Suprapubic skin (tissue), 4 donors: ENCODE measurements at places on chromosomes 6 and 20. TPM values are rescaled to one million over a fixed set of nuclear protein-coding genes. Genes with fewer than 3 reads are reported as not detected.

C6orf132 gene
- 117 TPM for total RNA-seq

MYCT1 gene
- total RNA-seq = 2.0 TPM

ZFP57 gene
- total RNA-seq = not detected

ACTL10 gene
- total RNA-seq = 1.3 TPM

GPX5 gene
- total RNA-seq = not detected

RFX6 gene
- total RNA-seq = not detected

CD24 gene
- 186 TPM for total RNA-seq

MEP1A gene
- 0.30 TPM for total RNA-seq

DEF6 gene
- total RNA-seq = 33.9 TPM

DNAH8 gene
- total RNA-seq = 0.08 TPM

FAM50B gene
- total RNA-seq = 12.2 TPM

CPXM1 gene
- total RNA-seq = 5.1 TPM

GRCh38 chr6:43977404-43978111 is 149.7 kb downstream of the MRPL14 start:
- H3K36me3 ChIP-seq = no peaks in the 10 kb centered on the region
- H3K27ac ChIP-seq = no peak overlapping the region
- H3K27me3 ChIP-seq = no peaks in the 10 kb centered on the region
- peaks cover 19% of the 10 kb centered on the region for H3K4me1 ChIP-seq
- no peak overlapping the region for H3K4me3 ChIP-seq

DNA sequence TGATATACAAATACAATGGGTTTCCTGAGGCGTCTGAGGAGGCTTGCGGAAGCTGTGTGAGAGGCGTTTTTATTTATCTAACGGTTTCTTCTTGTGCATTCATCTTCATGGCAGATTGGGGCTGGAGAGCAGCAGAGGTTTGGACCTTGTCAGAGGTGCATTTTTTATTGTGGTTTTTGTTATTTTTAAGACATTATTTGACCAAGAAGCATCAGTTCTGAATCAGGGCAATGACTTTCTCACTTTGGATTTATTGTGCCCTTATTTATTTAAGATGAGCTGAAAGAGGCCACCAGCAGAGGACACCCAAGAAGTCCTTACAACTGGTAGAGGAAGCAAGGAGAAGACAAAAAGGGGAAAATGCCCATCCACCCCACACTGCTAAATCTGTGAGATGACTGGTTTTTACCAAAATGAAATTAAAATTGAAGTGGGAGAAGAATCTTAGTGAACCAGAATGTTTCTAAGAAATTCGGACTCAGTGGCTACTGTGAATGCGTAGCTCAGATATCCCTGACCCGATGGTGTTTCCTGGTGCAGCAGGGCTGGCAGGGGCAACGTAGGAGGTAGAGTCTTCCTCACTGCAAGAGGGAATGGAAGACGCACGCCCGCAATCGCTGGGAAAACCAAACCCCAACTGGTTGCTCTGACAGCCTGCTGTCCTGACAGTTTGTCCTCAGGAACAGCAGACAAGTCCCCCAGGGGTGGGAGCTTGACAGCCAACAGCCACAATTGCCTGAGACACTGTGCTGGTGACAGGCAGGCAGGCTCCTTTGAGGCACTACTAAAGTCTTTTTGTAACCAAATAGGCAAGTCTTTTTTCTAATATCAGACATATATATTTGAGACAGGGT is 14.2 kb downstream of the PRR18 start:
- H3K27me3 ChIP-seq = peaks cover 21% of the 10 kb centered on the region
- H3K27ac ChIP-seq = no peak overlapping the region
- no peak for DNase-seq
- H3K36me3 ChIP-seq = no peaks in the 10 kb centered on the region

GRCh38 chr6:25710287-25710686 is 44.3 kb upstream of the SLC17A4 start:
- H3K4me3 ChIP-seq = no peak overlapping the region
- H3K36me3 ChIP-seq = no peaks in the 10 kb centered on the region
- H3K27me3 ChIP-seq = no peaks in the 10 kb centered on the region
- no peak overlapping the region for H3K27ac ChIP-seq
- H3K4me1 ChIP-seq = no peaks in the 10 kb centered on the region

- no peak for DNase-seq
- peak overlapping the region; percentile 95 for H3K4me3 ChIP-seq
- H3K36me3 ChIP-seq = peaks cover 33% of the 10 kb centered on the region
- H3K27me3 ChIP-seq = no peaks in the 10 kb centered on the region
Observed at GRCh38 chr6:159762681-159763293, 942 bp downstream of the ACAT2 start.

DNA sequence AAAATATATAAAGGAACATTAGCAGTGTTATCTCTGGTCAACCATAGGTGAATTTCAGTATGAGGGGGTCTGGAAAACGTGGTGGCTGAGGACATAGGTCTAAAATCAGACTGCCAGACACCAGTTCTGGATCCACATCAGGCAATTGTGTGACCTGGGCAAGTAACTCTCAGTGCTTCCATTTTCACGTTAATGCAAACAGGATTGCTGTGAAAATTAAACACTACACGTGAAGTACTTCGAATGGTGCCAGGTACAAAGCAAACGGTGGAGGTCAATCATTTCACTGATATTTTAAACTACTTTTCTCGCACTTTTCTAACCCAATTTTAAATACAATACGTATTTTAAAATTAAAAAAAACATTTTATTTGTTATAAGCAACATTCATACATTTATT is 315.7 kb downstream of the TRDN start:
- no peaks in the 10 kb centered on the region for H3K27me3 ChIP-seq
- no peak for DNase-seq
- no peak overlapping the region for H3K4me3 ChIP-seq
- no peaks in the 10 kb centered on the region for H3K36me3 ChIP-seq
- no peaks in the 10 kb centered on the region for H3K4me1 ChIP-seq
- no peak overlapping the region for H3K27ac ChIP-seq

- H3K27me3 ChIP-seq = no peaks in the 10 kb centered on the region
- no peak overlapping the region for H3K4me3 ChIP-seq
- no peaks in the 10 kb centered on the region for H3K36me3 ChIP-seq
- no peaks in the 10 kb centered on the region for H3K4me1 ChIP-seq
- no peak overlapping the region for H3K27ac ChIP-seq
- DNase-seq = no peak
Observed at GRCh38 chr6:156347246-156347645, 429.9 kb upstream of the ARID1B start.

- no peak overlapping the region for H3K4me3 ChIP-seq
- H3K4me1 ChIP-seq = no peaks in the 10 kb centered on the region
- no peaks in the 10 kb centered on the region for H3K27me3 ChIP-seq
- no peak for DNase-seq
- H3K36me3 ChIP-seq = no peaks in the 10 kb centered on the region
- H3K27ac ChIP-seq = no peak overlapping the region
Observed at GRCh38 chr6:68572525-68572924, 62.6 kb upstream of the ADGRB3 start.

DNA sequence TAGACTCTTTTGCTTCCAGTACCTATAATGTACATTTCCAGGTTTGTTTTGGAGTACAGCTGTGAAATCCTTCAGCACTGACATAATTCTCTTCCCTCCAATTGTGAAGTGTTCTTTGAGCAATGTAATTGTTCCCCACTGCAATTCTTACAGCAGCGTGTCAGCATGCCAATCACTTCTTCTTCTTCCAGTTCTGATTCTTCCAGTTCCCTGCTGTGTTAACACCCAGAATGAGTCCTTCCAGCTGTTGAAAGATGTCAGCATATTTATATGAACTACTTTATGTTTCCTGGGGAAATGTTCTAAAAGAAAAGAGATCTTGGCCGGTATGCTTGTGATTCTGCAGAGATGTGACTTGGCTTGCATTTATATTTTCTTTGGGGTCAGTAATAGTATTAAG is 213.9 kb downstream of the UNC5CL start:
- no peak for DNase-seq
- peaks cover 5% of the 10 kb centered on the region for H3K27me3 ChIP-seq
- no peak overlapping the region for H3K4me3 ChIP-seq

DNA sequence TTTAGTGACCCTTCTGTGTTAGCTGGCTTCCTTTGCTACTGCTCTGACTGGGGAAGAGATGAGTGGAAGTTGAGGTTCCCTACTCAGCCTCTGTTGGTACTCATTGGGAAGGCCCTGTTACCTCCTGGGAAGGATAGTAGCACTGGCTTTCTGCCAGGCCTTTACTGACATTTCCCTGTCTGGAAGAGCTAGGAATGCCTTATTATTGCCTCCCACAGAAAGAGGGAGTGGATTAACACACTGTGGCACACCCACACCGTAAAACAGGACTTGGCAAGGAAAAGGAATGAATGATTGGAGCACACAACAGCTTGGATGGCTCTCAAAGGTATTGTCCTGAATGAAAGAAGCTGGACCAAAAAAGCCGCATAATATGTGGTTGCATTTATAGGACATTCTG is 12.2 kb downstream of the ZNF831 start:
- peaks cover 17% of the 10 kb centered on the region for H3K27me3 ChIP-seq
- H3K36me3 ChIP-seq = no peaks in the 10 kb centered on the region
- no peak overlapping the region for H3K27ac ChIP-seq

DNA sequence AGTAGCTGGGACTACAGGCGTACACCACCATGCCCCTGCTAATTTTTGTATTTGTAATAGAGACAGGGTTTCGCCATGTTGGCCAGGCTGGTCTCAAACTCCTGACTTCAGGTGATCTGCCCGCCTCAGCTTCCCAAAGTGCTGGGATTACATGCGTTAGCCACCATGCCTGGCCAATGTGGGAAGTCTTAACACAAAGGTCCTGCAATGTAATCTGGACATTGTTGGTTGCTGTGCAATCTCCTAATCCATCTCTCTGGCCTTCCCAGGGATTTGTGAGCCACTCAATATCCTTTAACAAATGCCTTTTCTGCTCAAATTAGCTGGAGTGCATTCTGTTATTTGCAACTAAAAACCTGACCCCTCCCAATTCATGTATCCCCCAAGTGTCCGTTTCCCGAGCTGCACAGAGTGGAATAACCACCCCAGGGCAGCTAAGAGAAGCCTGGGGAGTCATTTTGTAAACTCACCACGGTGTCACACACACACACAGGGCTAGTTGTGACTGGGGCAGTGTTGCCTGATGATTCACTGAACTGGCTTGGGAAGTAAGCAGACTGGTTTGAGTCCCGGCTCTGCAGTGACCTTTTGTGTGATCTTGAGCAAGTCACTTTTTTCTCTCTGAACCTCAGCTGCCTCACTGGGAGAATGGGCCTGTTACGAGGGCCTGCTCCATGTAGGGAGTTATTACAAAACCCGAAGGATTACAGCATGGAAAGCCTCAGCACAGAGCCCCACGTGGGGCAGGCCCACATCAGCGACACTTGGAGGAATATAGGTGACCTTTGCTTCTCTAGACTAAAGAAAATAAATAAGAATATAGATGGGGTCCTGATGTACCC is 152.3 kb downstream of the ZMYND8 start:
- no peak for DNase-seq
- H3K27ac ChIP-seq = no peak overlapping the region
- no peaks in the 10 kb centered on the region for H3K27me3 ChIP-seq
- H3K4me3 ChIP-seq = no peak overlapping the region
- H3K4me1 ChIP-seq = no peaks in the 10 kb centered on the region

DNA sequence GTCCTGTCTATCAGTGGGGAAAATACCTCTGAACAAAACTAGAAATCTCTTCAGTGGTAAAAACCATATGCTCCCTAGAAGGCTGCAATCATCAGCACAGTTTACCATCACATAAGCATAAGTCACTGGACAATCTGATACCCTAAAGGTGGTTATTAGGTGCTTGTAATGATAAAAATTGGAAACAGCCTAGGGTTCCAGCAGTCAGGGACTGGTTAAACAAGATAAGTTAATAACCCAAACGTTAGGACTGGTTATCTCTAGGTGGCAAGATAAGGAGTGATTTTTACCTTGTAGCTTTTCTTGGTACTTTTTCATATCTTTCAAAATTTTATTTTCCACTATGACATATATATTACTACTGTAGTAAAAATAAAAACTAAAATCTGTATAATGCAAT is 11.0 kb downstream of the ECI2 start:
- no peak overlapping the region for H3K27ac ChIP-seq
- peaks cover 88% of the 10 kb centered on the region for H3K36me3 ChIP-seq
- H3K4me3 ChIP-seq = no peak overlapping the region
- no peaks in the 10 kb centered on the region for H3K27me3 ChIP-seq

DNA sequence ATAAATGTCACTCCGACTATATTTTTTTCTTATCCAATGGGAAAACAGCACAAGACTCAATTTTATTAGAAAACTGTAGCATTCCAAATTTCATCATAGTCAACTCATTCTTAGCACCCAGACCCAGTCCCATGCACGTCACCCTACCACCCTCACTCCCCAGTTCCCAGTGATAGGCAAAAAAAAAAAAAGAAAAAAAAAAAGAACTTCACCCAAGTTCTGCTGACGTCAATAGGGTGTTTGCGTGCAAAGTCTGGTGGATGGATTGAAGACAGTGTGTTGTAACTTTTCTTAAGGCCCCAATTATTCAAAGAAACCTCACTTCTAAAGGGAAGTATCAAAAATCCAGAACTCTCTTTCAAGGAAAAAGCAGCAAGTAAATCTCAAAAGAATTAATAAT is 213.9 kb upstream of the PRDM1 start:
- no peak for DNase-seq
- H3K27ac ChIP-seq = no peak overlapping the region
- no peak overlapping the region for H3K4me3 ChIP-seq
- no peaks in the 10 kb centered on the region for H3K4me1 ChIP-seq
- no peaks in the 10 kb centered on the region for H3K36me3 ChIP-seq

GRCh38 chr6:128036808-128037570 is 136.1 kb upstream of the THEMIS start:
- H3K27me3 ChIP-seq = no peaks in the 10 kb centered on the region
- no peaks in the 10 kb centered on the region for H3K4me1 ChIP-seq
- no peak overlapping the region for H3K27ac ChIP-seq

DNA sequence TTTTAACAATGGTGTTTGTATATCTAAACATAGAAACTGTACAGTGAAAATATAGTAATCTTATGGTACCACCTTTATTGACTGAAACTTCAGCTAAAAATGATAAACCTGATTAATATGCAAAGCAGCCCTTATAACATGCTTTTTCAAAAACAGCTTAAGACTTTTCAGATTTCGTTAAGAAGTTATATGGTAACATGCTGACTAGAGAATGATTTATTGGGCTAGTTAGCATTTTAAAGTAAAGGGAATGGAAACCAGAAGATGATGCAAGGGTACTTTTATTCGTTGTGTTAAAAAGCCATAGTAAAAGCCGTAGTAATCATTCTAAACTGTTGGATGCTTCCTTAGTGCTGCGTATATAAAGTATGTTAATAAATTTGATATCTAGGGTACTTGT is 50.5 kb downstream of the CBFA2T2 start:
- no peak overlapping the region for H3K27ac ChIP-seq
- H3K36me3 ChIP-seq = no peaks in the 10 kb centered on the region
- no peak for DNase-seq
- H3K4me3 ChIP-seq = no peak overlapping the region
- peaks cover 2% of the 10 kb centered on the region for H3K4me1 ChIP-seq

- no peaks in the 10 kb centered on the region for H3K27me3 ChIP-seq
- H3K4me1 ChIP-seq = peaks cover 18% of the 10 kb centered on the region
- no peaks in the 10 kb centered on the region for H3K36me3 ChIP-seq
- peak within 1 kb of the TSS; percentile 84 for H3K4me3 ChIP-seq
Observed at GRCh38 chr6:138107078-138107751, at the start of gene PERP. TSS of gene PERP (minus strand) at chr6:138107419. CDS start at chr6:138107340, 79 bp downstream.
